ENCODE measurements at places on chromosomes 1 and 21.

DNA sequence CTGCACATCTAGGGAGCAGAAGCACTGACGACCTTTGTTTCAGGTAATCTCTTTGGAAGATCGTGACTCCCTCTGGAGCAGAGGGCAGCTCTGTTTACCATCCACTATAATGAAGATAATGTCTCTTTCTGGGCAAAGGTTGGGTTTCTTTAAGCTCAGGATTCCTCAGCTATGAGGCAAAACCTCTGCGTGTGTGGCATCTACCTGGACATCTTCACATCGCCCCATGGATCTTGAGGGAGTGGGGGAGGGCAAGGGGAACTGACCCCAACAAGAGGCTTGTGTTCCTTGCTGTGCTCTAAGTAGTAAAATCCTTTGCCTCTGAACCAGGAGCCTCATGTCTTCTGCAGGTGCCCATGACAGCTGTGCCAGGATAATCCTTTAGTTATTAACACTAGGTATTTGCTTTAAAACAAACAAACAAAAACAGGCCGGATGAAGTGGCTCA is 19.6 kb downstream of the SPATA45 start:
- no peak for DNase-seq

- DNase-seq = no peak
These were observed 210.1 kb downstream of the FGGY start for GRCh38 chr1:59506952-59507351.

- DNase-seq = no peak
These were observed 395.6 kb upstream of the PBX1 start for GRCh38 chr1:164163289-164163849.

- DNase-seq = no peak
These were observed 65.4 kb upstream of the LYST start for GRCh38 chr1:235932090-235932510.

- DNase-seq = peak; percentile 36
These were observed 554 bp downstream of the ZNF281 start for GRCh38 chr1:200409203-200409760.

- DNase-seq = no peak
These were observed 10.2 kb downstream of the DDI2 start for GRCh38 chr1:15627343-15627988.

- no peak for DNase-seq
These were observed 22.0 kb downstream of the TNNT2 start for GRCh38 chr1:201355471-201355870.

DNA sequence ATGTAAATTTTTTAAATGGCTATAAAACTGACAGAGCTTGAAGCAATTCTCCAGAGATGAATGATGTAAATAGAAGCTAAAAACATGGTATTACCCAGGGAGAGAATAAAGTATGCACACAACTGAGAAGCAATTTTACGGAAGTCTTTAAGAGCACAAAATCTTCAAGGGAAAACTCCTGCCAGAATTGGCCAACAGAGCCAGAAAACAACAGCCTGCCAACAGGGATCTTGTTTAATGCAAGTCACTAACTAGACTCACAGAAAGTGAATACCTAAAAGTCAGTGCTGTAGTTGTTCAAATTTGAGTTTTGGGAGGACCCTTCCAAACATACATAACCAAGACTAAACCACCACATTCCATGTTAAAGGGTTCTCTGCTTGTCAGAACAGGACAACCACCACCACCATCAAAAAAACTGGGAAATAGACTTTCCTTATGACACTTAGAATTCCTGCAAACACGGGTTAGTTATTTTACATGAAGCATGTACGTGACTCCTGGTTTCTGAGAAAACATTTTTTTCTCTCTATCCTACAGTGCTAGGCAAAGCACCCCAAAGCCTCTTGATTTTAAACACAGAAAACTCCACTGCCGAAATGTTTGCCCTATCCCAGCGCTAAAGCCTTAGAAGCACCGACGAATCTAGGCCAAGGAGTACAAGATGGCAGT is 1.6 kb downstream of the EPS15 start:
- no peak for DNase-seq

DNA sequence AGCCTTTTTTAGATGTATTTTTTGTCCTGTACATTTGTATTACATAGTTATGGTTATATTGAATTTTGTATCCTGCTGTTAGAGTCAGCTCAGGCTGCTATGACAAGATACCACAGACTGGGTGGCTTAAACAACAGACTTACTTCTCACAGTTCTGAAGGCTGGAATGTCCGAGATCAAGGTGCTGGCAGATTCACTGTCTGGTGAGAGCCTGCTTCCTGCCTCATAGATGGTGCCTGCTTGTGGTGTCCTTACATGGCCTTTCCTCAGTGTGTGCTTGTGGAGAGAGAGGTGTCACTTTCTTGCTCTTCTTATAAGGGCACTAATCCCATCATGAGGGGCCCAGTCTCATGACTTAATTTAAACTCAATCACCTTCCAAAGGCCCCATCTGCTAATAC is 23.1 kb upstream of the MYSM1 start:
- DNase-seq = no peak

DNA sequence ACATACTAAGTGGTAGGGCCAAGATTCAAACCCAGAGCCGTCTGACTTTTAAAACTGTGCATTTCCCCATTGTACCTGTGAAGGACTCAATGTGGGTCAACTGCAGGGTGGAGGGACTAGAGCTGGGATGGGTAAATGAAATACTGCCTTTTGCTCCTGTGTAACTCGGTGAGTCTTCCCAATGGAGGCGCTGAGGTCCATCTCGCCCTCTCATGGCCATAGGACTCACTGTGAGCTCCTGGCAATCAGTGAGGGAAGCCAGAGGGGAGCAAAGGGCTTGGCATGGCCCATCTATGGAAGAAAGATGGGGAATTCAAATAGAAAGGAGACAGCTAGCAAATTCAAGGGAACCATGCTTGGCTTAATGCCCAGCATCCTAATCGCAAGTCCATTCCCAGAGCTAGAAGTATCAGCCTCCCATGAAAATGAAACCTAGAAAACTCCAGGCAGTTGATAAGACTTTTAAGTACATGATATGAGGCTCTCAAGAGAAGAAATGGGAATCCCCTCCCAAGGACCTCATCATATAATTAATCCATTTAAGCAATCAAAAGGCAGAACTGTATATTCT is 25.4 kb upstream of the CGN start:
- DNase-seq = no peak

- DNase-seq = no peak
These were observed 30.9 kb downstream of the OPTC start for GRCh38 chr1:203524824-203525223.

Data from anterior cingulate cortex (tissue), 58 donors.